ENCODE measurements at places on chromosomes 16 and 17. TPM values are rescaled to one million over a fixed set of nuclear protein-coding genes. Genes with fewer than 3 reads are reported as not detected.

TSPAN10 gene
- total RNA-seq: 4.5 TPM

ZFPM1 gene
- 5.2 TPM for total RNA-seq

IL17C gene
- total RNA-seq: not detected

OR2C1 gene
- total RNA-seq: not detected

TP53TG3 gene
- not detected for total RNA-seq

CES2 gene
- 37.6 TPM for total RNA-seq

KRTAP1-5 gene
- total RNA-seq: not detected

AIPL1 gene
- not detected for total RNA-seq

WNT9B gene
- not detected for total RNA-seq

RSKR gene
- total RNA-seq: 4.3 TPM

TEDC2 gene
- 11.7 TPM for total RNA-seq

BAIAP3 gene
- 0.09 TPM for total RNA-seq

MEIOB gene
- total RNA-seq: not detected

PMP22 gene
- 111 TPM for total RNA-seq

HBQ1 gene
- 0.63 TPM for total RNA-seq

MYH11 gene
- not detected for total RNA-seq

CIAO3 gene
- 20.0 TPM for total RNA-seq

CD300A gene
- not detected for total RNA-seq

ICAM2 gene
- total RNA-seq: 3.0 TPM

UMOD gene
- not detected for total RNA-seq

GJD3 gene
- 5.9 TPM for total RNA-seq

ABCA10 gene
- total RNA-seq: 7.5 TPM

FBXO39 gene
- total RNA-seq: 0.57 TPM

PPP1R27 gene
- total RNA-seq: not detected

CCDC200 gene
- total RNA-seq: not detected

BCL6B gene
- total RNA-seq: 0.41 TPM

KCNG4 gene
- not detected for total RNA-seq

ZNF652 gene
- 27.7 TPM for total RNA-seq

TBC1D3E gene
- not detected for total RNA-seq

ENPP7 gene
- not detected for total RNA-seq

MLLT6 gene
- 19.1 TPM for total RNA-seq

NPIPB13 gene
- 0.36 TPM for total RNA-seq

ABI3 gene
- total RNA-seq: not detected

CHST5 gene
- not detected for total RNA-seq

CDRT15 gene
- total RNA-seq: not detected

PITPNM3 gene
- total RNA-seq: 0.57 TPM

NUBP2 gene
- 44.6 TPM for total RNA-seq
